ENCODE measurements at places on chromosomes 3 and 15. TPM values are rescaled to one million over a fixed set of nuclear protein-coding genes. Genes with fewer than 3 reads are reported as not detected.

The NR2E3 gene
- total RNA-seq, result not detected

The HIGD2B gene
- total RNA-seq, result not detected

GRCh38 chr3:140469491-140469890, 208.4 kb upstream of the TRIM42 start:
- no peak for DNase-seq

DNA sequence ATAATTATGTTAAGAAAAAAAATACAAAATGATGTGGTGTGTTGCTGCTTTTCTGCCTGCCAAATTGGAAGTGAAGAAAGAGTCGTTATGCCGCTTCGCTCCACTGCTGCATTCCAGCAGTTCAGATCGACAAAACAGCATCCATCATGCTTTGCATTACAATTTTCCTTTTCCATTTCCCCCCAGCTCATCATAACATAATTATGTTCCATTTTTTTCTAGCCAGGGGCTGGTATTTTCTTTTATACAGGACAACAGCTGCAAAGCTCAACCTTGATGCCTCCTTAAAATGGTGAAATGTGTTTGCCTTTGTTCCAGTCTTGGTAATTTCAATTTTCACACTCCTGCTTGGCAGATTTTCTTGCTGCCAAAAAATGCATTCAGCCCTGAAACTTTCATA, 44.9 kb upstream of the KBTBD12 start:
- no peak for DNase-seq

DNA sequence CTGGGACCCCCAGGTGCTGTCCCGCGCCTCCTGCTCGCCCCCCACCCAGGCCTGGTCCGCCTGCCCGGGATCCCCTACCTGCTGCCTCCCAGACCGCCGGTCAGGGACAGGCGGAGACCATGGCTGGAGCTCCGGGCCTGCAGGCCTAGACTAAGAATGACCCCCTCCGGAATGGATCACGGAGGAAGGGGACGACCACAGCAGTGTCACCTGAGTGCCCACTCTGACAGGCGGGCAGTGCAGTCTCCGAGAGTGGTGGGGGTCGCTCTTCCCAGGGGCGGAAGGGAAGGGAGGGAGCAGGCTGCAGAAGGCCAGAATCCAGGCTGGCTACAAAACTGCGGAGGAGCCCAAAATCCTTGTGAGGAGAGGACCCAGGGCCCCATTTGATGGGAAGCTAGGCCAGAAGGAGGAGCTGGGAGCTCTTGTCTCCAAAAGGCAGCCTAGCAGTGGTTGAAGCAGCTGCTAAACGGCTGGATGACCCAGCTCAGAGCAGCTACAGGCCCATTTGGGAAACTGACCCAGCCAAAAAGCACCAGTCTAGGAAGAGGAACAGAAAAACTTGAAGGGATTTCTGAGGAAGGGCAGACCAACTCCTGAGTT, 908 bp upstream of the RAB43 start:
- no peak for DNase-seq

GRCh38 chr3:138445236-138445635, 10.8 kb downstream of the ESYT3 start:
- DNase-seq, result no peak

GRCh38 chr3:189042832-189043231, 128.9 kb upstream of the TPRG1 start:
- no peak for DNase-seq

The TNNC1 gene
- 2.7 TPM for total RNA-seq

DNA sequence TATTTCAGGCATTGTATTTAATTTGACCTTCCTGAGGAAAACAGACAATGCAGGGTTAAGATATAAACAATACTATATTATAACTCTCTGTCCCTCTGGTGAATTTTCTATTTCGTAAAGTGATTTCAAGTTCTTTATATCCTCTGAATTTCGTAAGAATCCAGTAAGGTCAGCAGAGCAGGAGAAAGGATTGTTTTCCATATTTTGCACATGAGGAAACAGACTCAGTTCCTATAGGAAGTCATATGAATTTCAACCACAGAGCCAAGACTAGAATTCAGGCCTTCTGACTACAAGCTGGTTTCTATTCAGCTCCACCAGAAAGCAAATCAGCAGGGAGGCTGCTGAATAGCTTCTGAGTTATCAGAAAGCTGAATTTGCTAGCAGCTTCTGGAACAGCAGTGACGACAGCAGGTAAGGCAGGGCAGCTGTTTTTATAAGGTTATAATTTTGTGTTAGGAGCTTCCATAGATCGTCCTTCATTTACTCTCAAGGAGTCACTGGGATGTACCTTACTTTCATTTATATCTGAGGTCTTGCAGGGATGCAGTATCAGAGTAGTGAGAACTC, 11.1 kb upstream of the PLAAT1 start:
- no peak for DNase-seq

GRCh38 chr3:8982509-8982908, 19.2 kb upstream of the RAD18 start:
- no peak for DNase-seq

DNA sequence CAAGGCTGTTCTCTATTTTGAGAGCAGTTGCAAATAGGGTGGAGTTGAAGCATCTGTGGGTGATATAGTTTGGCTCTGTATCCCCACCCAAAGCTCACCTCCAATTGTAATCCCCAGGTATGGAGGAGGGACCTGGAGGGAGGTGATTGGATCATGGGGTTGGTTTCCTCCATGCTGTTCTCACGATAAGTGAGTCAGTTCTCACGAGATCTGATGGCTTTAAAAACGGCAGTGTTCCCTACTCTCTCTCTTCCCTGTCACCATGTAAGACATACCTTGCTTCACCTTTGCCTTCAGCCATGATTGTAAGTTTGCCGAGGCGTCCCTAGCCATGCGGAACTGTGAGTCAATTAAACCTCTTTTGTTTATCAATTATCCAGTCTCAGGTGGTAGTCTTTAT, 21.0 kb downstream of the CHST2 start:
- no peak for DNase-seq

DNA sequence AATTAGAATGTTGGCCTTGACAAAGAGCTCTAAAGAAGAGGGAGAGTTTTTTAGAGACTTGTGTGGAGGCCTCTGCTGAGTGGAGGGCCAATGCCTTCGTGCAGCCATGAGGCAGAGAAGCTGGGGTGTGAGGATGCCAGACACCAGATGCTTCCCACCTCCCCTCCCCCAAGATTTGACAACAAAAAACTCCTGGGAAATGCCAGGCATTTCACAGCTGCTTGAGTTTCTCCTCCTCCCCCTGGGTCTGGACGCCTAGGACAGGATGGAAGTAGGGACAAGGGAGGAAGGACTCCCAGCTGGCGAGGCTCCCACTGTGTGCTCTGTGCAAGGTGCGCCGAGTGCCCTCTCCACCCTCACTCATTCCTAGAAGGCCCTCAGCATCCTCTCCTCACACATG, 20.1 kb downstream of the TGM4 start:
- DNase-seq, result no peak

DNA sequence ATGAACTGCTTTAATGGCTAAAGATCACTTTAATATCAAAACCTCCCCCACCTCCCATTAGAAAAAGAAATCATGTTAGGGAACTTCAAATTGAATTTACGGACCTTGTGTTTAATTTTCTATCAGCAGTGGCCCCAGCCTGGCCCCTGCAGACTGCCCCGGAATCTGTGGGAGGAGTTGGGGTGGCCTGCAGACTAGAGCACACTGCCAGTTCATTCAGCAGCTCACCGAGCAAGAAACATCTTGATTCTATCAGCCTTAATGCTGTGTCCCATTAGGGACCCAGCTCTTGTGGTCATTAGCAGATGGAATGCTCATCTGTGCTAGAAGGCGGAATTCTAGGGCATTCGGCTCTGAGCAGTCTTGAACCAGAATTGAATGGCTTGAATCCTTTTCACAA, 54.2 kb downstream of the FLNB start:
- no peak for DNase-seq

The ATP13A5 gene
- not detected for total RNA-seq

GRCh38 chr3:68057637-68058320, 403.4 kb upstream of the SUCLG2 start:
- peak; percentile 68 for DNase-seq

GRCh38 chr15:69395991-69396390, 18.2 kb upstream of the KIF23 start:
- no peak for DNase-seq

- DNase-seq, result no peak
These were observed 22.4 kb upstream of the ARHGEF3 start for GRCh38 chr3:56823984-56824703.

DNA sequence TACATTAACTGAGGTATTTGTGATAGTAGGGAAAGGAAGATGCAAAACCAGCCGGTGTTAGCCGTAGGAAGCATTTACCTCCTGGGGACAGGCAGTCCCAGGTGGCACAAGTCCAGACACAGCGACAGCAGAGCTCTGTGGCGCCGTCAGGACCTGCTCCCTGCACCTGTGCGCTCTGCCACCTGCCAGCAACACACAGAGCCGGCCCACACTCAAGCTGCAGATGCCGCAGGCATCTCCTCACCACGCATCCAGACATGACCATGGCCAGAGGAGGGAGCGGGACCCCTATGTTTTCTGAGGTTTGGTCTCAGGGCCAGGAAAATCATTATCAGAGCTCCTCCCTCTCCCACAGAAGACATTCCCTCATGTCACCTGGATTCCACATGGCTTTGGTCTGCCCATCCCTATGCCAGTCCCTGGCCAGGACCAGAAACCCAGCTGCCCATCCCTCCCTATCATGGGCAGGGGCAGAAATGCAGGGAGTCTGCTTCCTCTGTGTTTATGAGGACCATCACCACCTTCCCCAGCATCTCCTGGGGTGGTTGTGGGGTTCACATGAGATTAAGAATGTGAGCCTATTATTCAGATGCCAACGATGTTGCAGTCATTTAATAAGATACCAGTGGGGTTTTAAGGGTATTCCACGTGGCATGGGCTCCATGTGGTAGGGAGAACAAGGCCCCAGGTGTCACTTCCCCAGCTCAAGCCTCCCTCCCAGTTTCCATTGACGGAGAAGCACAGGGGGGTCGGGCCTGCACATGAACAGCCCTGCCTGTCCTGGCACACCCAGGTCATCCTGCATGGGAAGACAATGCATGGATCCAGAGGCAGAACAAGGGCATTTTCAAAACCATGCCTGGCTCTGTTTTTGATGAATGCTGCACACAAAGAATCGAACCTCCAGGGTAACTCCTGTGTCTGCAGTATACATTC, 251.1 kb downstream of the OCA2 start:
- no peak for DNase-seq

DNA sequence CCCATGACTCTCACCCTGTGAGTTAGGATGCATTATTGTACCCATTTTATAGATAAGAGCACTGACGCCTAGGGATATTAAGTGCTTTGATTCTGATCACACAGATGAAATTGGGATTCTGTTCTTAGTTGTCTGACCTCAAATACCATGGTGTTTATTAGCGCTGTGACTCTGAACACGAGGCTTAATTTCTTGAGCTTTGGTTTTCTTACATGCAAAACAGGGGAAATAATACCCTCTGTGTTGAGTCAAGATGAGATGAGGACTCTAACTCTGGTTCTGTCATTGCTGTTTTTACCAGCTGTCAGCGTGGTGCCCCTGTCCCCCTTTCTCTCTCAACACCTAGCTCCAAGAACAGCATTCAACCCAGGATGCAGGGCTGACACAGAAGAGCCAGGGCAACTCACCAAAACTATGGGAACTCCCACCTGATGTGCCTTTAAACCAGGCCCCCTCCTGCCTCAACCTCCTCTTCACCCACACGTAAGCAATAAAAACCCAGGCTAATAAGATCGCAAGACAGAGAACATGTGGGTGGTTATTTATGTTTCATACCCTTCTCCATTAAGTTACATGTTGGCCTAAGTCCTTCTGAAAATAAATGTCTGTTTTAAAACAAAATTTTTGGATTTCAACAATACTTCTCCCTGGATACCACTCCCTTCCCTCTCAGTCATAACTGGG, 100.1 kb upstream of the SPATA12 start:
- peak; percentile 20 for DNase-seq

- DNase-seq, result no peak
These were observed 24.8 kb downstream of the CCR1 start for GRCh38 chr3:46183330-46183729.

GRCh38 chr3:50256978-50257890, 11.7 kb upstream of the SEMA3B start:
- peak; percentile 73 for DNase-seq

The IQSEC1 gene
- 36.8 TPM for total RNA-seq

DNA sequence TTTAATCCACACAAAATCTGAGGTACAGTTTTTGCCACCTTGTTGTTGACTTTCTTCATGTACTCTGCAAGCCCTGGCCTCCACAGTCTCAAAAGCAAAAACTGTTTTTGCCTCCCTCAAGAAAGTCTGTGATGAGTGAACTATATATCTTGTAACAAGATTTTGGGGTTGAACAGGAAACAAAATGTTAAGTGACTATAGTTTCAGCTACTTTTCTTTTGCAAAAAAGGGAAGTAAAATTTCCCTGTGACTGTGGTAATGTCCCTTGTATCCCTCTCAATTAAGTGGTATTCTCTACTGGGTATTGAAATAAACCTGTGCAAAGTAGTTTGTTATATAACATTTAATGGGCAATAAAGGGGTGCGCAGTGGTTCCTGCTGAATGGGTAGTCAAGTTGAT, 21.3 kb upstream of the SCAANT1 start:
- DNase-seq, result no peak

The ECE2 gene
- total RNA-seq, result not detected

DNA sequence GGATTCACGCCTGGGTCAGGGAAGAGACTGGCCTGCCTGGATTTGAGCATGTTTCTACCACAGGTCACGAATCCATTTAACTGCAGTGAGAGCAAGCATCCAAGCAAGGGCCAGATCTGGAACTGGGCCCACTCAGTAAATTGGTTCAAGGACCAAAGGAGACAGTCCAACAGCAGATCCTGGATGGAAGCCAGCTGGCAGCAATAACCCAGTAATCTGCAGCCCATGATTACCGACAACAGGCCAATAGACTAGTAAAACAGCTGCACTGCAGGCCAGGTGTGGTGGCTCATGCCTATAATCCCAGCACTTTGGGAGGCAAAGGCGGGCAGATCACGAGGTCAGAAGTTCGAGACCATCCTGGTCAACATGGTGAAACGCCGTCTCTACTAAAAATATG, 11.8 kb downstream of the SAMD7 start:
- DNase-seq, result no peak

The ISY1 gene
- total RNA-seq, result 44.9 TPM

- peak; percentile 68 for DNase-seq
These were observed 1.3 kb downstream of the CAMK2N2 start for GRCh38 chr3:184259878-184260723.

DNA sequence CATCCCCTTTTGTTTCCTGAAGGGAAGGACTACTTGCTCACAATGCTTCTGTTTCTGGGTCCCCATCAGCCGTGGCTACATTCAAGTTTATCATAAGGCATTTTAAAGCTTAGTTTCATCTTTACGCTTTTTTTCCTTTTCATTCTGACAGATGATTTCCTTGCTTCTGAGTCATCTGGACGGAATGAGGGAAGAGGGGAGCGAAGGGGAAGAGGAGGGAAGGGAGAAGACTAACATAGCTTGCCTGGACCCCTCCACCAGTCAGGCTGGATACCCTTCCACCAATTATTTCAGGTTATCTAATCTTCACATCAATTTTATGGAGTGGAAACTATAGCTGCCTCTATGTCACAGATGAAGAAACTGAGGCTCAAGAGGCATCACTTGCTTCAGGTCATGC, 27.6 kb downstream of the FAM3D start:
- DNase-seq, result no peak

The ADIPOQ gene
- not detected for total RNA-seq

- DNase-seq, result no peak
These were observed 66.0 kb downstream of the TLE3 start for GRCh38 chr15:70031713-70032112.

GRCh38 chr3:101249522-101249921, 70.9 kb downstream of the IMPG2 start:
- DNase-seq, result no peak

The ANKRD63 gene
- not detected for total RNA-seq

- no peak for DNase-seq
These were observed 22.7 kb upstream of the NIPA2 start for GRCh38 chr15:22815766-22816165.

All from activated CD4-positive, alpha-beta T cell treated with anti-CD3 and anti-CD28 coated beads for 36 hours (primary cell).